ENCODE measurements at places on chromosomes 3 and 15.

- DNase-seq, result no peak
Measured at GRCh38 chr3:4416961-4417360, 50.1 kb downstream of the SUMF1 start.

DNA sequence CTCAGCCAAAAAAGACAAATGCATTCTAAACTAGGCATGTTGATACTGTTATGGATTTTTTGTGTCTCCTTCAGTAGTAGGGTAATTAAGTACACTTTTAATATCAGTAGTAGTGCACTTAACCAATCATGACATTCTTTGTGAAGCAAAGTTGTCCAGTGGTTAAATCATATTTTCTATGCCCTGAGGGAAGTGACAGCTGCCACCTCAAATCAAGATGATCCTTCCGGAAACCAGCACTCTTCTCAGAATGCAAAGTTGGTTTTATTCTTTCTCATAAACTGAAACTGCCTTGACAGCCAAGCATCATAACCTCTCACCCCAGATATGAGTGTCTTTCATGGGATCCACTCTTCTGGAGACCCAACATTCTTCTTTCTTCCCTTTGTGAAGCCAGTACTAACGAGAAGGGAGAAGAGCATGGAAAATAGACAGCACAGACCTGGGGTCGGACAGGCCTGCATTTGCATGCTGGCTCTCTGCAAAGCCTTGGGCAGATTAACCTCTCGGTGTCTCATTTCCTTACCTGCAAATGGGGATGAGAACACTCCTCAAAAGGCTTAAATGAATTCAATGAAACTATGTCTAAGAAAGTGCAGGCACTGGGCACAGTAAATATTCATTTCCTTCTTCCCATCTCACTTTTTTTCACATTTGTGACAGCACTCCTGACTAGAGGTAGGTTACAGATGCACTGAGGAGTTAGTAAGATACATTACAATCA is 13.2 kb downstream of the AAGAB start:
- DNase-seq, result no peak

DNA sequence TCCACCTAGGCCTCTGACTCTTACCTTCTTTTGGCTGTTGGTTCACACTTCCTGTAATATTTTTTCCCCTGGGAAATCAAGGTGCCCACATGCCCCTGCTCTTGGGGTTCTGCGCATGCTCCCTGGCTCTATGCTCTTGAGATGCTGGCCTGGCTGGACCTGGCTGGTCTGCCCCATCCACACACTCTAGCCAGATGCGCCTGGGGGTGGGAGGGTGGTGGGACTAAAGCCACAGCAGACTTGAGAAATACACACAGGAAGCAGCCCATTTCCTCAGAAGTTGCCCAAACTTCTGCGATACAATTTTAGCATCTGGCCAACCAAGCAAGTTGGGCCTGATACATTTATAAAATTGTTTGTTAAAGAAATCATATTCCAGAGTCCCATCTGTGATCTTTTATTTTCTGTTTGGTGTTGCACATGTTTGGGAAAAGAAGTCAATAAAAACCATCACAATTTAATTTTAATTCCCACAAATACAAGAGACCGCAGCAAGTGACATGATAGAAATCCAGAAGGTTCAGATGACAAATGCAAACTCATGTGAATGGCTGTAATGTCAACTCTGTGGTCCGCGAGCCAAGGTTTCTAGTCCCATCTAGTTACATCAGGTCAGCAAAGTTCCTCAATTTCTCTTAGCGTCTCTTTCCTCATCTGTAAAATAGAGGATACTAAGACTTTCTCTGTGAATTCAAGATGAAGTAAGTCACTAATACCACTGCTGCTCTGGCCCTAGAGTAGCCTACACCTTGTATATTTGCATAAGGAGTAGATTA is 55.9 kb upstream of the MEF2A start:
- no peak for DNase-seq

- DNase-seq, result no peak
Measured at GRCh38 chr3:181710345-181711291, 1.1 kb upstream of the SOX2 start.

DNA sequence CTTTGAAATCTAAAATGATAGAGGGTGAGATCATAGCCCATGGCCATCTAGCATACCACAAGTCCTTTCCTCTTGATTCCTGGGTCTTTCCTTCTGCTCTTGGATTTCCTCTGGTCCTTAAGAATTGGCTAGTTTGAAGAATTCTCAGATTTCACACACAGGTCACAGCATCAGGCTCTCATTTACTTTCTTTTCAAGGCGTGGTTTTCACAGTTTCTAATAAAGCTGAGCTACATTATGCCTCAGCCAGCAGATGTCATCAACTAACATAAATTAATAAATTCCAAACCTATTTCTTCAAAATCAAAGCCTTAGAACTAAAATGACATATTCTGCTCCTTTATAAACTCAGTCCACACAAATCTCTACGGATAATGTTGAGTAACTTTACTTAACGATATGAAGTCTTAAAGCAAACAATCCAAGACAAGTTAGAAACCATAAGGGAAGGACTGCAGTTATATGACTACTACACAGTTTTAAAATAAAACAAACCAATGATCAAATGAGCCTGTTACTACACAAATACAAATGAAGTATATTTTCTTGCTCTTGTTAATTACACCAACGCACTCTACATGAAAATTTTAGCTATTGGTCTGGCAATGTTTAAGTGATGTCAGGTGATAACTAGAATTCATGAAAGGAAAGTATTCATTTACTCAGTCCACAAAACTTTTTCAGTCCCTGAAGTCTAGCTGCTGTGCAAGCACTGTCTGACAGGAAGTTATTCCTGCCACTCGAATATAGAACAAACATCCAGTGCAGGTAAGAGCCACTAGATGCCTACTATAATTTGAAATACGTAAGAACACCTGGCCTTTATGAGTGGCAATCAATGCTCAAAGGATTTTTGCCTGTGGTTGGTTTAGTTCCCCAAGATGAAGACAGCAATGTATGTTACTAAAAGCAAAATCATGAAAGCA is 9.2 kb downstream of the CCDC14 start:
- DNase-seq, result no peak

DNA sequence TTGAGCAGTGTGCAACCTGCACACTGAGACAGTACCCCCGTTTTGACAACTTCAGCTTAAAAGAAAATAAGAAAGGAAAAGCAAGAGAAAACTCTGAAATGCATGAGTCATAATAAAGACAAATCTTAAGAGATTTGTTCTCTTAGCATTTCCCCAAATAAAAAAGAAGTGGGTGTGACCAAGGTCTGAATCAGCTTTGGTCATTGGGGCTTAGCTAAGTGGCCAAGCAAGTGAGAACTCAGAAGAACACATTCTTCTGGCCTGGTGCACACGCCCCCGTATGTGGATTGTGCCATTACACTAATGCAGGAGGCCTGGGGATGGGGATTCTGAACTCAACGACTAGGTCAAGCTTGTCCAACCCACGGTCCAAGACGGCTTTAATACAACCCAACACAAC is 56.9 kb upstream of the PDZRN3 start:
- no peak for DNase-seq

DNA sequence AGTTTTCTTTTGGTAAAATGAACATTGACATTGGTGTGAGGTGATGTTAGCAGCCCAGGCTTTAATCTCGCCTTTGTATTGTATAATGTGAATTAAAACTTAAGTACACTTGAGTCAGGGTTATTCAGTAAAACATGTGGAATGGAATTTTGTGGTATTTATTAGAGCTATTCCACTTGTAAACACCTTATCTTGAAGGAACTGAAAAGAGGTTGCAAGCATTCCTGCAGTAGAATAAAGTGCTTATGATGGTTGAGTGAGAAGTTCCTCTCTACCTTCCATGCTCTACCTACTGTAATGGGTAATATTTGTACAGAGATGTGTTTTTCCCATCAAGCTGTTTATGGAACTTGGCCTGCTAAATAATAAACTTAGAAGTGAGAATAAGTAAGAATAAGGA is 36.1 kb downstream of the HMG20A start:
- DNase-seq, result no peak

DNA sequence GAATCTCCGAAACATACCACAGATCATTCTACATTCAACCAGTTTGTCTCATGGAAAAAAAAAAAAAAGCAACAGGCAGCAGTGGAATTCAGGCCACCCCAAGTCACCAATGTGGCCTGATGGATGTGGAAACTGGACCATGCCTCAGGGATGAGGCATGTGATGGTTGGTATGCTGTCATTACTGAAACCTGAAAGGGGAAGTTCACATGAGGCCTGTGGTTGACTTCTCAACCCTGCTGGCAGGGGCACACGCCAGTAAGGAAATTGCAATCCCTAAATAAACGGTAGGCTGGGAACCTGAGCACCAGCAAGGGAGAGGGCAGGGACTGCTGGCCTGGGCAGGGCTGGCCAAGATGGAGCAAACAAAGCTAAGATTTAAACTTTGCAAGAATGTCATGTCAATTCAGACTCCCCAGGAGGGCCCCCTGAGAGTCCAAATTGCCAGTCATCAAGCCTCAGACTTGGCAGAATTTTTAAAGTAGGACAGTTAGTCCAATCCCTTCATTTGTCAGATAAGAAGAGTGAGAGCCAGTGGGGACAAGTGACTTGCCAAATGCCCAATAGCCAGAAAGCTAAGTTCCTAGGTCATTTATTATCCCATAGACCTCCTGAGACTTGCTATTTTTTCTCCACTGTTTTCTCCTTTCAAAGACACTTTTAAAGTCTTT is 310.4 kb downstream of the ERC2 start:
- DNase-seq, result no peak

DNA sequence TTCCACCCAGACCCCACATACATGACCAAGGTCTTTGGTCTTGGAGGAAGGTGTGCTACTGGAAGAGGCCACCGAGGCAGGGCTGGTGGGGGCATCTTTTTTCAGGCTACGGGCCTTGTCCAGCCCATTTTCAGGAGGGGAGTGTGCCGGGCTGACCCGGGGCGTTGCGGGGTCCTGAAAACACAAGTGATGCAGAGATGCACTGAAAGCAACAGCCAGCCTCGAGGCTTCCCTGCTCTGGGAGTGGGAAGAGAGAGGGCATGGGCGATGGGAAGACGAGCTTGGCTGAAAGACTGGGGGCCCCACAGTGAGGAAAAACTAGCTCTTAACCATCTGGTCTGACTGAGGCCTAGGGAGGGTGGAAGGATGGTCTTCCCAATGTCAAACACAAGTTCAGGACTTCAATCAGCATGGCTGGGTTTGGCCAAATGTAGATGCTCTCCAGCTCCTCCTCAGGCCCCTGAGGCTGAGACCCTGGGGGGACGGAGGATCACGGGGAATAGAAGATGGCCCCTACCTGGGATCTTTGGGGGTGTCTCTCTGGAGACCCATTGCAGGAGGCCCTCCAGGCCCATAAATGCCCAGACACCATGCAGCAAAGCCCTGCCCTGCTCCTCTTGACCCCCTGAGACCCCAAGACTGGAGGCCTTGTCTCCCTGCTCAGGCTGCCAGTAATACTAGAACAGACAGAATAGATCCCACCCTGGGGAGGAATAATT is 38.9 kb downstream of the TLE3 start:
- no peak for DNase-seq

- DNase-seq, result no peak
Measured at GRCh38 chr3:36695769-36696137, 68.6 kb downstream of the DCLK3 start.
